Fibroblast of the conjunctiva (primary cell): ENCODE measurements at places on chromosomes 12 and 14.

- DNase-seq: no peak
These were observed 192.3 kb downstream of the MON2 start for GRCh38 chr12:62658910-62659309.

- no peak for DNase-seq
These were observed 2.9 kb downstream of the UBE3B start for GRCh38 chr12:109480356-109480755.

DNA sequence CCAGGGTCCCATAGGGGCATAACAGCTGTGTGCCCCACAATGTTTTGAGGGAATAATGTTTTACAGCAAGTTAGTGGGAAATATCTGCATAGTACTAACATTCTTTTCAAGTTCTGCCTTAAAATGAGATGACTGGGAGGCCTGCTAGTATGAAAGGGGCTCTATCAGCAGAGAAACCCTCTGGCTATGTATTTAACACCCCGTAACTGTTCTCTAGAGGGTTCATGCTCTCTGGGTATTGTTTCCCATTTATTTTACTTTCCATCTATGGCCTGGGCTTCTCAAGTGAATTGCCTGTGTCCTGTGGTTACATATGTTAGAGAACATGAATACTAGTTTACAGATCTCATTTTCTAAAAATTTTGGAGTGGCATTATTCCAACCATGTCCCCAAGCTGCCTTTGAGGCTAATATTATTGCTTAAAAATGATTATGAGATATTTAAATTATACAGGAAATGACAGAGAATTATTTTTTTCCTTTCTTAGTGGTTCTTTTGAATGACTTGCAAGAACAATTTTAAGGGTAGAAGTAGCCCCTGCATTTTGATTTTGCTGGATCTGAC lies 37.5 kb downstream of the GNG2 start:
- no peak for DNase-seq

DNA sequence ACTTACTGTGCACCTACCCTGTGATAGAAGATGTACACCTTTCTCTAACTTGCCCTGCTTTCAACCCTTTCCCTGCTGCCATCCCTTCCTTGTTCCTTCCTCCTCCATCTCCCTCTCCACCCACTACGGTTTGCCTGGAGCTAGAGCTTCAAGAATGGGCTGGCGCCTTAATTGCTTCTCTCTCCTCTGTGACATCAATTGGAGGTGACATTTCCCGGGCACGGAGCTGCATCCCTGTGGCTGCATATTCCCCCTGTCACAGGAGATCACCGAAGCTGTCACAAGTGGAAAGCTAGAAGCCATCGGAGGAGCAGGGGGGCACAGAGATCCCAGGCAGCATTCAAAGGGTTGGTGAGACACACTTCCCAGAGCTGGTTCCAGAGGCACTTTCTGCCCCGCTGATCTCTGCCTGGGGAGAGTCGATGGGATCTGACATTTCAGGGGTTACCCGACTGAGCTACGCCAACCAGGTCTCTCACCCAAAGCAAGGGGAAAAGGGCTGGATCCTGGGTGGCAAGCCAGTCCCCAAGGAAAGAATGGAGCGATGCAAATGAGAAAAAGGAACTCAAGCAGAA lies 604.9 kb downstream of the MED13L start:
- DNase-seq: no peak

GRCh38 chr12:104751594-104751993 lies 206.5 kb downstream of the SLC41A2 start:
- no peak for DNase-seq

- no peak for DNase-seq
These were observed 8.6 kb upstream of the DYNC1H1 start for GRCh38 chr14:101955695-101956161.
